Suppressor macrophage (primary cell): ENCODE measurements at places on chromosomes 12 and 14.

- DNase-seq = no peak
Measured at GRCh38 chr14:33455654-33456345, 495.1 kb downstream of the EGLN3 start.

DNA sequence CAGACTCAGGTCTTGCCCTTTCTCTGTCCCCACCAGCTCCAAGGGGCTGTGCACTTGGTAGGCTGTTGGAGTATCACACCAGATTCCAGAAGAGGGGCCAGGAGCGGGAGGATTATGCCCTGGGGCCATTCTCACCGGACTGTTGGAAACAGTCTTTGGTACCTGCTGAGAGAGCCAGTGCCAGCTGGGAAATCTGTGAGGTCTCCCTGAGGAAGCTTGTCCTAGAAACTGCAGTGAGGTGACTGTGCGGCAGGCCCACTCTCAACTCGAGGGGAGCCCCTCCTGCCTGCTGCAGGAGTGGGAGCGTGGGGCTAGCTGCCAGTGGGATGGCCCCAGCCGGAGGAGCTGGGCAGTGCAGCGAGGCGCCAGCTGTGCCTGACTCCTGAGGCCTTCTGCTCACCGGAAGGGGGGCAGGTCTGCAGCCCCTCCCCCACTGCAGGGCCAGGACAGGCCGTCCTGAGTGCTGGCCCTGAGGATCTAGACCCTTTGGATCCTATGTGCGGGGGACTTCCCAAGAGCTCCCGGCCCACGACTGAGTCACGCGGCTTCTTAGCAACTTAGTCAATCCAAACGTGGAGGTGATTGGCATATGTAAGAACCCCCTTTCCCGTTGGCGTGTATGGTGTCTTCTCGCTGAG, 295.2 kb downstream of the CACNA1C start:
- no peak for DNase-seq

DNA sequence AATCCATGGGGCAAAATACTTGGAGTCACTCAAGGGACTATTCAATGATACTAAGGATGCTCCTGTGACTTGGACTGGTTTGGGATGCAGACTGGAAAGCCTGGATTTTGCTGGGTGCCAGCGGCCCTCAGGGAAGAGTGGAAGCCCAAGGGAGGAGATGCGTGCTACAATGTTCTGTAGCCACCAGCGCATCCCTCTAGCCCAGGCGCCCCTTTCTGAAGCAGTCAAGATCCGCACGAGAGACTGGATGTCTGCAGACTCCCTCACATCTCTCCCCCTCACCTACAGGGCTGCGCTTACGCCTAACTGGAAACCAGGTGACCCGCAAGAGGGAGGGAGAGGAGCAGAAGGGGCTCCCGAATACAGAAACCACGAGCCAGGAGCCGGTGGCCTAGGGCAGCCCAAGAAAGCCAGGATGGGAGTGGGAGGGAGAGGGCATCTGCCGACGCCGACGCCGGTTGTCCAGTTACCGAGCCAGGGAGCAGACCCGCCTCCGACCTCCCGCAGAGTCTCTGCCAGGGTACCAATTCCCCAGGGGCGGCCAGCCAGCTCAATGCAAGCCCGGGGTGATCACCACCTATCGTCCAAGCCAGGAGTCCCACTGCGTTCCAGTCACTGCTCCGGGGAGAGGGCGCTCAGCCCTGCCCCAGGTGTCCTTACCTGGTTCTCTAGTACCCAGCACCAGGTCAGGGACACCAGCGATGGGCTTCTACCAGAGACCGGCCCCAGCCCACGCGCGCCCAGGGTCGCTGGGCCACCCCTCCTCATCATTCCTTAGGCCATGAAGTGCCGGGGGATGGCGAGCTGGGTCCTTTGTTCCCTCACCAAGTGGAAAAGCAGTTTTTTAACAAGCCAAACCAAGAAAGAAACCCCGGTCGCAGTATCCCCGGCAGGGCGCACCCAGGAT, 1.2 kb downstream of the NTN4 start:
- DNase-seq = no peak

GRCh38 chr12:122867691-122868461, 28.0 kb downstream of the VPS37B start:
- no peak for DNase-seq

DNA sequence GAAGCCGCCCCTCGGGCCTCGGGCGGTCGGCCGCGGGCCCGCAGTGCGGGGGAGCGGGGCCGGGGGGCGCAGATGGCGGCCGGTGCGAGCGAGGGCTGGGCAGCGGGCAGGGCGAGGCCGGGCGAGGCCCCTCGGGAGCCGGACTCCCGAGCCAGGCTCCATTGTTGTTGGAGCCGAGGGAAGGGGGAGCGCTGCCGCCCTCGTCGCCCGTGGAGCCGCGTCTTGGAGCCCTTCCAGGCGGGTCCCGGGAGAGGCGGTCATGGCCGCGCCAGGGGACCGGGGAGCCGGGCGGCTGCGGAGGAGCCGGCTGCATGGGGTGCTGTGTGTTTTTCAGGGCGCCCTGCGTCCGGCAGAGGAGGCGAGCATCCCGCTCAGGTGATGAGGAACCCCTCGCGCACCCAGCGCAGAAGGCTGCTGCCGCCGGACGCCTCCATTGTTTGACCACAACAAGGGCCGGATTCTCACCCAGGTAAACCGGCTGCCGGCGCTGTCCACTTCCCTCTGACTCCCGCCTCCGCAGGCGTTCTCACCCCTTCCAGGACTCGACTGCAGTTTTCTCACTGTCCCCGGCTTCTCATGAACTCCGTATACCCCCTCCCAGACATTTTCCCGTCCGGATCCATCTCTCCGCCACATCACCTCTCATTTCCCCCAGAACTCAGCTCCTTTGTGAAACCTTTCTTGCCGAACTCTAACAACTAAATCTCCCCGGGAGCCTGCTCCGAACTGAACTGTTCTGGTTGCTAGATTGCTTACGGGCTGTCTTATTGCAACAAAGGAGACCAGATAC, 732 bp downstream of the ZNF664 start:
- peak; percentile 54 for DNase-seq

- no peak for DNase-seq
Measured at GRCh38 chr12:1797991-1798640, 22.2 kb upstream of the LRTM2 start.

DNA sequence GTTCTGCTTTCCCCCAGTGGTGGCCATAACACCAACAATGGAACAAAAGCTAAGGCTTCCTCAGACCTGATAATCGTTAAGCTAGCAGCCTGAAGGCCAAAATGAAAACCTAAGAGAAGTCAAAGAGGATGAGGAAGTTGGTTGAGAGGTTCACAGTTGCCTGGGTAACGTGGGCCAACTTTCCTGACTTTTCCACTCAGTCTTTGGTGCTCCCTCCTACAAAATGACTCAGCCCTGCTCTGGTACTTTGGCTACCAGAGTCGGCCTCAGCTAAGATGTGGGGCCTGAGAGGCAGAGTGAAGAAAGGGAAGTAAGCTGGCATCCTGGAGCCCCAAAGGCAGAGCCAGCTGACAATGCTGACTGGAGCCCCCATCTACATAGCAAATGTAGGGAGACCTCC, 14.9 kb upstream of the FKBP11 start:
- DNase-seq = peak; percentile 86

DNA sequence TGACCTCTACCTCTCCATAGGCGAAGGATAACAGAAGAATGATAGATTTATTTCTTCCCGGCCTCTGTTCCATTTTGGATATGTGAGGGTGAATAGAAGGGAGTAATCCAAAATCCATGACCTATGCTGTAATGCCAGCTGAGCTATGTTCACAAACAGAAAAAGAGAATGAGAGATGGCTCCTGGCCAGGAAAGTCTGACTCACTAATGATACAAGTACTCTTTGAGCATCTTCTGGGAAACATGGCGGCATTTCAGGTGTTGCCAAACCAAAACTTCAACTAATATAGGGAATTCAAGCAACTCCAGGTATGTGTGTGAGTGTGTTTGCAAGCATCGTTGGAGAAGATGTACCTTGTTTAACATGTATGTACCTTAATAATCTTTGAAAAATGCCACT, 55.1 kb downstream of the MED13L start:
- peak; percentile 8 for DNase-seq

GRCh38 chr12:6632026-6632983, 3.5 kb downstream of the LPAR5 start:
- peak; percentile 83 for DNase-seq

DNA sequence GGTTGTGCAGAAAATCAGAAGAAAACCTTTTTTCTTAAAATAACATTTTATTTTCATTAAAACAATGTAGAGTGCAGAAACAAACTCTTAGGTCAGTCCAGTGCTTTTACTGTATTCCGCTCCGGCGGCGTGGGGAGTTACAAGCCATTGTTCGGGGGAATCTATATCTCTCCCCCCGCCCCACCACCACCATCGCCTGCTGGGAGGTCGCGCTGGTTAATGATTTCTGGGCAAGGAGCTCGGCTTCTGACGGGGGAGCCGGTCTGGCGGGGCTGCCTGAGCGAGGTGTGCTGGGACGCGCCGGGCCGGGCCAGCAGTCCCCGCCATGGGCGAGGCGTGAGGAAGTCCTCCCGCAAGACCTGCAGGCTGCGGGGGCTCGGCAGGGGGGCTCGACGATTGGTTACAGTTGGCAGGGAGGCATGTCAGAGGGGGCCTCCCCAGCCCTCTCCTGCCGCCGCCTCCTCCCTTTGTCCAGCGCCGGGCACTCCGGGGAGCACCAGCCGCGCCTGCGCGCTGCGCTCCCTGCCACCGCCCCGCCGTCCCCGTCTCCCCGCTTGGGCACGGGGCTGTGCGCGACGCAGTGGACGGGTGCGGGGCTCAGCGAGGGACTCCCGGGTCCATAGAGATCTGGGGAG, 1.0 kb upstream of the DUSP6 start:
- peak; percentile 86 for DNase-seq

GRCh38 chr12:78611504-78611903, 253.1 kb upstream of the SYT1 start:
- DNase-seq = no peak

GRCh38 chr14:95193081-95193480, 35.8 kb upstream of the DICER1 start:
- no peak for DNase-seq
